ENCODE measurements at places on chromosomes 5 and 9.

DNA sequence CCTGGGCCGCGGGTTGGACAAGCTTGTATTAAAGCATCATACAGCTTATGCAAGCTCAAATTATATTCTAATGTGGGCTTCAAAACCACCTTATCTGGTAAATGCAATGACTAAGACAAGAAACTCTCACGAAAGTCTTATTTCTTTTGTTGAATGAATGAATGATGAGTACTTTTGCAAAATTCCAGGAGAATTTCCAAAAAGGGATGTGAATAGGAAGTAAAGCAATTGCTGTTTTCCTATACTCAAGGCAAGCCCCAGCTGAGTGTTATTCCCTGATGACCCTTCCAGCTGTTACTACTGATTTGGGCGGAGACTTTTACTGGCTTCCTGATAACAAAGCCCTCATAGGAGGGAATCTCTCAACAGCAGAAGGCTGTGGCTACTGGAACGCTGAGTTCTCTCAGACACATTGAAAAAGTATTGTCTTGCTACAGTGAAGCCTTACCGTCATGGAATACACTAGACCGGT lies 162.8 kb downstream of the SREK1 start:
- DNase-seq: no peak

GRCh38 chr9:114906922-114907571 lies 23.3 kb downstream of the TNFSF8 start:
- DNase-seq: no peak

- DNase-seq: no peak
Measured at GRCh38 chr5:79512049-79512448, 1.9 kb downstream of the HOMER1 start.

DNA sequence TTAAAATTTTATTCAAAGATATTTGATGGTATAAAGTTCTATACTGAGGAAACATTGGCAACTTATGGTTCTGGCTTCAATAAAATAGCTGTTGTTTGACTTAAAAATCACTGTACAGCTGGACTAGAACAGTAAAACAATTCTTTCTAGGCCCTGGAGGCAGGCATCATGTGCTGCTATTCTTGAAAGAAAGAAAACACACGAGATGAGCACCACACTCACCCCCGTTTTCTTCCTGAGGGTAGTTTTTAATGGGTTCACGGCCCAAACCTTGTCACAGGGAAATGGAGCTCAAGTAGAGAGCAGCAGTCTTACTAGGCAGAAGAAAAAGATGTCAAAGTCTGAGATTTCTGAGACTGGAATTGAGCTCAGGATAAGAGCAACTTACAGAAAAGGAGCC lies 68.0 kb downstream of the FSTL4 start:
- no peak for DNase-seq

DNA sequence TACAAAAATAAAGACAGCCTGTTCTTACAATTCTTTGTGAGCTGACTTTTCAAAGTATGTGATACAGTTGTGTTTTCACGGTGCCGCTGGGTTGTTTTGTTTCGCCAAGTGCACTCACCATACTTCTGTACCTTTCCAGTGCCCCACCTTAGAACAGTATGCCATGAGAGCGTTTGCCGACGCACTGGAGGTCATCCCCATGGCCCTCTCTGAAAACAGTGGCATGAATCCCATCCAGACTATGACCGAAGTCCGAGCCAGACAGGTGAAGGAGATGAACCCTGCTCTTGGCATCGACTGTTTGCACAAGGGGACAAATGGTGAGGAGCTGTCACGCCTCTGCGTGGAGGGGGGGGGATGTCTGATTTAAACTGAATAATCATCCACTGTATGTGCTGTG lies 12.9 kb downstream of the CCT5 start:
- DNase-seq: no peak

GRCh38 chr9:16964228-16964627 lies 93.8 kb upstream of the BNC2 start:
- no peak for DNase-seq

Measured in stimulated activated CD4-positive, alpha-beta T cell treated with anti-CD3 and anti-CD28 coated beads, Interleukin-4, amount 100 ng/mL, for 48 hours (primary cell).